C1 segment of cervical spinal cord (tissue), 14 donors: ENCODE measurements at places on chromosomes 12 and 14.
A peak's percentile ranks its signal among the peaks of the same experiment; 100 is the strongest.

- no peak for DNase-seq
These were observed 295.9 kb upstream of the ATP2B1 start for GRCh38 chr12:90004319-90005074.

DNA sequence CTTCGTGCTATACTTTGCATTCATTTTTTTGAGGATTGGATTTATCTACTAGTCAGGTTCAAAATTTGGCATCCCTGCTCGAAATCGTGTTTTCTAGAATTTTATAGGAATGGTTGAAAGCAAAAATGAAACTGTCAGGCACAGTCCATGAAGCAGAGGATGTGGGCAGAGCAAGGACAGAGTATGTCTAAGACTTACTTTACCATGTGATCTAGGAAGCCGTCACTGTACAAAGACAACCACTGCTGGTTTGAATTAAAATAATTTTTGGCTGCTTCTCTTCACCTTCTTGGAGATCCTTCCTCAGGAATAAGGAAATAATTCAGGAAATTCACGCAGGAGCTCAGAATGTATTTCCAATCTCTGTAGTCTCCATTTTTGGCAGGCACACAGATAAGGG is 31.6 kb upstream of the SGPP1 start:
- no peak for DNase-seq

GRCh38 chr14:21268617-21269251 is 508 bp downstream of the HNRNPC start:
- DNase-seq: no peak

GRCh38 chr14:106605548-106606448 is 1079.4 kb downstream of the TMEM121 start:
- DNase-seq: no peak

- DNase-seq: no peak
These were observed 2.3 kb upstream of the KRT5 start for GRCh38 chr12:52522346-52523011.

DNA sequence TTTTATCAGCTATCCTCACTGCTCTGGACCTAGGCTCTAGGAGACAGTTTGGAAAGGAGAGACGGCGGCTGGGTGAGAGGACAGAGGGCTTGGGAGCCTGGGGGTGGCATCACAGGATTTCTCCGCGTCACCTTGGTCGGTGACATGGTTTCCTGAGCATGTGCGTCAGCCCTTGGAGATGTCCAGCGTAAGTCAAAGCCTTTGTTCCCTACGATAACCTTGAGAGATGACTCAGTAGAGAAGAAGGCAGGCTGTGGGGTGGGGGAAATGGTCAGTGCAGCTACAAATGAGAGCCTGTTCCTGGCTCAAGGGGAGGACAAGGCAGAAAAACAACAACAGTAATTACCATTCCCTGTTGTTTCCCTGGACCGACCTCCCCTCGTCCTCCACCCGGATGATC is 90.2 kb upstream of the TBX3 start:
- no peak for DNase-seq

DNA sequence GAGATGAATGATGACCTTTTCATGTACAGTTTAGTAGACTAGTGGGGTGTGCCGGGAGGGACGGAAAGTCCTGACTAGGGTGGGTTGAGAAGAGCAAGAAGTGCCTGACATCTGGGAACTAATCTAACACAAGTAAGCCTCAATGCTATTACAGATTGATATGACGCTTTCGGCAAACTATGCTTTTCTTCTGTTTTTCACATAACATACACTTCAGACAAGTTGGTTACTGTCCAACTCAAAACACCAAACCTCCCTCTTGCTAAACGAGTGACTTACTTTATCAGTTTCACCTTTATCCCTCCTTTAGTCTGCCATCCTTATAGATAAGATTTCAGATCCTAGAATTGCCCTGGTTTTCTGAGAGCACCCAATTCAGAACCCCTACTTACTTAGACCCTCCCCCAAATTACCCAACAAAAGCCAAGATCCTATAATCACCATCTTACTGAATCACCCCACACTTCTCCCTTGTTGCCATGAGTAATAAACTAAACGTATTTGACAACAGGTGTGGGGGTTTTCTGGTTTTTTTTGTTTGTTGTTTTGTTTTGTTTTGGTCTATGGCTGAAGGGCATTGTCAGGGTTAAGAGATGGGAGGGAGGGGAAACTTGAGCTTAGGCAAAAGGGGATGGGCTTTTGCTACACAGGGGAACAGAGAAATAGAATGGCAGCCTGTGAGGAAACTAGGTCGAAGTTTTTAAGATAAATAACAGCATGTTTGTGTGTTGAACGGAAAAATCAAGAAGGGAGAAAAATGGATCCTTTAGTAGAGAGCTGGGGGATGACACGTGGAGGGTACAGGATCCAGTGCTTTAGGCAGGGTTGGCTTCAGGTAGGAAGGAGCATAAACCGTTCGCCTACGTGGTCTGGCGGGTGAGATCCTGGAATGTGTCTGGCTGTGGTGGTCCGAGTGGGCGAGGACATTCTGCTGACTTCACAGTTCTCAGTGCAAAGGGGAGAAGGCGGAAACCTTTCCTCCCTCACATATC is 6.1 kb upstream of the PSMA3 start:
- no peak for DNase-seq

DNA sequence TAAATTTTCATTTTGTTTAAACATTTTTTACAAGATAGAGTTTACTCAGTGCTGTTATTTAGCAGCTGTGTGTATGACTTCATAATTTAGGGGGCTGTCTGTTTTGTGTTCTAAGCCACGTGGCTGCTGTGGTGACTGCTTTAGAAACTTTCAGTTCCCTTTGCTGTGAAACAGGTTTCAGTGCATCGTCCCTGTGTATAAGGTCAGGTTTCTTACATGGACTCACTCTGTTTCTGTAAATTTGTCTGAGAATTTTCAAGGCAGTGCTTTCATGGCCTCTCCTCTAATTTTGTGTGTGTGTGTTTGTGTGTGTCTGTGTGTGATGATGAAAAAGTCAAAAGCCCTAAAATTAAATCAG is 32.4 kb downstream of the BICD1 start:
- no peak for DNase-seq

- DNase-seq: peak; percentile 16
These were observed 55.6 kb downstream of the CLIP1 start for GRCh38 chr12:122366685-122367475.

DNA sequence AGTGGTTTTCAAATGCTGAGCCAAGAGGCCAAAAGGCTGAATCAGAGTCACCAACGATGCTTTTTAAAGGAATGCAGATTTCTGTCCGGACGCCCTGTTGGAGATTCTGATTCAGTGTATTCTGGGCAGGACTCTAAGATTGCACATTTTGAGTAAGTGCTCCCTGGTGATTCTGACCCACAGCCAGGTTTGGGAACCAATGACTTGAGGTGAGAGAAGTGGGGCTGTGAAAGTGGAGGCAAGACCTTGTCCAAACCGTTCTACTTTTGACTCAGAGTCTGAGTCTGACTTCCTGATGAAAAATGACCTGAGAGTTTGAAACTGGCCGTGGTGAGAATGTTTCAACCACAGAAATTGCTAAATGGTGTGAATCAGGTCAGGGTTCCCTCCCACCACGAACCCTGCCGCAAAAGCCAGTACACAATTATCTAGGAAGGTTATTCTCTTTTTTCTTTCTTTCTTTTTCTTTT is 90.2 kb downstream of the NTN4 start:
- DNase-seq: no peak

DNA sequence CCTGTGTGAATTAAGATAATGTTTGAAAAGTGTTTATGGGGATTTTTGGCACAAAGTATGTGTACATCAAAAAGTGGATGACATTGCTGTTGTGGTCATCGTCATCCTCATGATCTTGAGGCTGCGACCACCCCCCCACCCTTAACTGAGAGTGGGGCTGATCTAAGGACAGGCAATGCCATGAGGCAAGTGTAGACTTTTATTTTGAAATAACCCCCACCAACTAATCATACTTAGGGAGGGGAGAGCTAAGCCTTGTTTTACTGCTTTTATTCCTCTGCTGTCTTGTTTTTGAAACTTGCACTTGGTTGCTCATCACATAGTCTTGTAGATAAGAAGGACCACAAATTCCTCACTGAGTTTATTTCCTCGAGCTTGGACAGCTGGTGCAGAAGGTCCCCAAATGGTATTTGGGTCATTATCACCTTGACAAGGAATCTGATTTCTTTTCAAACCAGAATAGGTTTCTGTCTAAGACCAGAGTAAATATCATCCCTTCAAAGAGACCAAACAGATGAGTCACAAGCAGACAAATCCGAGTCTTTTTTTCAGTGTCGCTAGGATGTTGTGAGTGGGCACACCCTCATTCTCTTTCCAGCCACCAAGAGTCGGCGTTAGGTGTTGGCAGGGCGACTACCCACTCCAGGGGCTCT is 23.9 kb upstream of the SMOC1 start:
- no peak for DNase-seq

DNA sequence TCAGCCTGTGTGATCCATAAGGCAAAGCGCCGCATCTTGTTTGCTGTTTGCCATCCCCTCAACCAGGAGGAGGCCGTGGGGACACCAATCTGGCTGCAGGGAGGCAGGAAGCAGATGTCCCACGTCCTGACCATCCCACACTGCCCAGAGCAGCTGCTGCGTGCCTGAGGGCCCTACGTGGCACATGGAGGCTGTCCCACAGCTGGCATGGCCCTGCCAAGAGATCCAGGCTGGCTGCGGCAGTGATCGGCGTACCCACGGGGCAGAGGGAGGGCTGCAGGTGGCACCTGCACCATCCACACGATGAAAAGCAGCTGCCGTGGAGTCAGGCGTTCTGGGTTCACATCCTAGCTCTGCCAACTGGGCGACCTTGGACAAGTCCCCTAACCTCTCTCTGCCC is 42.0 kb downstream of the NCOR2 start:
- no peak for DNase-seq

GRCh38 chr14:72906316-72906715 is 12.4 kb upstream of the DPF3 start:
- DNase-seq: no peak

DNA sequence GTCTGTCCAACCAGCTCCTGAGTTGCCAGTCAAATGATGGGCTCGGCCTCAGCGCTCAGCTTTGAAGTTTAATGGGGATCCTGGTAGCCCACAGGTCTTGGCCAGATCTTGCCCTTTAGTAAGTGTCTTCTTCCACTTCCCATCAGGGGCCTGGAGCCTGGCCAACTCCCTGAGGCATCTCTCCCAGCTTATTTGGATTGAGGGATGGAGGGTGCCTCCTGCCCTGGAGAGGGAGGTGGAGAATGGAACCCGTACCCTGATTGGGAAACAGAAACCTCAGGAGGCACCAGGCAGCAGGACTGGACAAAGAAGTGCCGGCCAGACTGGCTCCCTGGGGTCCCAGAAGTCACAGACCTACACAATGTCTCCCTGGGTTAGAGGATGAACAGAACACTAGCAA is 40.5 kb upstream of the LTBP2 start:
- DNase-seq: no peak

DNA sequence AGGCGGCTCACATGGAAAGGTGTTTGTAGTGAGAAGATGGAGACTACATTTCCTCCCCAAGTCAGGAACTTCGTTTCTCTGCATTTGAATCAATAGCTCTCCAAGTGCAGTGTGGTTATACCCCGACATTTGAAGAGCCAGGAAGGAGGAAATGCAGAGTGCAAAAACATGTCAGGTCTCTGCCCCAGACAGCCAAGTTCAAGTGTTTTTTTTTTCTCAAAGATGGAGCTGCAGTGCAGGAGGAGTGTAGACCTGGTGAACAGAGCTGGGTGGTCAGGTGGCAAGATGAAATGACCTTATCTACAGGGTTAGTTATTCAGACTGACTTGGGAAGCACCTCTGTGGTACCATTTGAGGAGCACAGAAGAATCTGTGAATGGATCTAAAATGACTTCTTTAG is 21.3 kb downstream of the MLXIP start:
- DNase-seq: no peak

DNA sequence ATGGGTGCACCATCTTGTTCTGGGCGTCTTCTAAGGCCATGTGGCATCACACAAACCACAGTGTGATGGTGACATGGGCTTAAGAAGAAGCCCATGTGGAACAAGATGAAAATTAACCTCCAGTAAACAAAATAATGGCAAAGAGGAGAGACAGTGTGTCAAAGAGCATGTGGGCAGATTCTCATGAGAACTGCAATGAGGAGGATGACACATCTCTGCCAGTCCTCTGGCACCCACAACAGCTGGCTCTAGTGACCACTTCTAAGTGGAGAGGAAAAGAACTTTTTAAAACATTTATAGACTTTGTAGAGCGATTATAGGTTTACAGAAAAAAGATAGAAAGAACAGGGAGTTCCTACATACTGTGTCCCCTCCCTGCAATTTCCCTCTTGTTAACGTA is 401.4 kb downstream of the ATP23 start:
- no peak for DNase-seq

GRCh38 chr12:19539071-19539470 is 99.8 kb downstream of the AEBP2 start:
- no peak for DNase-seq

GRCh38 chr12:3732901-3733300 is 20.0 kb downstream of the CRACR2A start:
- no peak for DNase-seq

DNA sequence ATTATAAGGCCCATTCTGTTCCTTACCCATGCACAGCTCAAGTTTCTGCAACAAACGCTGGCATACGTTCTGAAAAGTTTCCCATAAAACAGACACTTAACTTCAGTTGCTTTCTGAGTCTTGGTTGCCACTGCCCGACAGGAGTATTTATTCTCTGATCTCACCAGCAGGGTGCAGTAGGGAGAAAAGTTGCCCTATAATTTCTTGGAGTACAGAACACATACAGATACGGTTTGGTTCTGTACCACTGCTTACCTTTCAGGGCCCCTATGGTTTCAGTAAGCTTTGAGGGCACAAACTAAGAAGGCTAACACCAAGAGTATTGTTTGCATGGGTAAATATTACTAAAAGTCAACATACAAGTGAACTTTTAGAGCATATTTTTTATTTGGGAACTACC is 77.9 kb downstream of the SPATA7 start:
- DNase-seq: no peak

- no peak for DNase-seq
These were observed 1927.9 kb upstream of the SEL1L start for GRCh38 chr14:83461521-83461920.

DNA sequence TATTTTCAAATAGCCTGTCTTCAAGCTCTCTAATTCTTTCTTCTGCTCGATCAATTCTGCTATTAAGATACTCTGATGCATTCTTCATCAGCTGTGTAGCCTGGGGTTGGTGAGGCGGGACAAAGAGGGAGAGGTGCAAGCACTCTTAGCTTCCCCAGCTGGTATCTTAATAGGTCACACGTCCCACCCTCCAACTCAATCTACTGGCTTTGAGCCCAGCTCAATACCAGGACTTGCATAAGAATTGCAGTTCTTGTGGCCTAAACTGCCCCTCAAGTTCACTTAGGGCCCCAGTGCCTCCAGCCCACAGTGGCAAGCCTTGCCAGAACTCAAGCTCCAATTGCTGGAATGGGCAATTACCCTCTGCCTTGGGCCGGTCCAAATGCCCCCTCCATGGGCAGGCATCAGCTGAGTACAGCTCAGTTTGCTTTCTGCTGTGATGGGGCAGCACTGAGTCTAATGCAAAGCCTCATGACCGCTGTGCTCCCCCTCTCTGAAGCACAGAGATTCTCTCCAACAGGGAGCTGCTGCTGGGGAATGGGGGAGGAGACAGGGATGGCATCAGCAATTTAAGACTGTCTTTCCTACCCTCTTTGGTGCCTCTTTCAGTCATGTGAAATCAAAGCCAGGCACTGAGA is 5.6 kb upstream of the SPATA7 start:
- DNase-seq: no peak

- no peak for DNase-seq
These were observed 93.3 kb downstream of the ATP23 start for GRCh38 chr12:58034712-58035111.
